ENCODE measurements at places on chromosomes 6 and 20.

- no peak for DNase-seq
These were observed 82.3 kb downstream of the YTHDF1 start for GRCh38 chr20:63133481-63134091.

GRCh38 chr6:56381801-56382251, 134.4 kb upstream of the COL21A1 start:
- DNase-seq = no peak

DNA sequence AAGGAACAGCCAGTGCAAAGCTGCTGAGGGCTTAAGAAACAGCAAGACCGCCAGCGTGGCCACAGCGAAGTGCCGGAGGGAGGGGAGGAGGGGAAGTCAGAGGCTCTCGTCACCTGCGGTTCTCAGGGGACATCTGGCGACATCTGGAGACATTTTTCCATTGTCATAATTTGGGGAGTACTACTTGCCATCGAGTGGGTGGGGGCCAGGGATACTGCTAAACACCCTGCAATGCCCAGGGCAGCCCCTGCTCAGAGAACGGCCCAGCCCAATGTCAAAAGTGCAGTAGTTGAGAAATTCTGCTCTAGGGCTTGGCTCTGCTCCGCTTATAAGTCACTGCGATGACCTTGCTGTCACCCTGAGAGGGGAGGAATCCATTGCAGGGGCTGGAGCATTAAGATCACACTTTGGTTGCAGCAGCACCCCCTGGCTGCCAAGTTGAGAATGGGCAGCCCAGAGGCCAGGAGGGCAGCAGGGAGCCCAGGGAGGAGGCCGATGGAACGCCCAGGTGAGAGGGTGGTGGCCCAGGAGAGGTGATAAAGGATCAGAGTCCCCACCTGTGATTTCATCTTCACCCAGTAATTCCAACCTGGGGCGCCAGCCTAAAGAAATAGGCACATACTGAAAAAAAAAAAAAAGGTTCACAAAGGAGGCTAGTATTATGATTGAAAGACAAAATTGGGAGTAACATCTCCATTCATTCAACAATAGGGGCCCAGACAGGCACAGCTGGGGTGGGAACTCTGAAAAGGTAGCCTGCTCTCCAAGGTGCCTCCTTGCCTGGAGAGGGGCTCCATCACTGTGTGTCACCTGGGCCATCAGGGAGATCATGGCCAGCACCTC, 218.2 kb downstream of the BMP7 start:
- no peak for DNase-seq

DNA sequence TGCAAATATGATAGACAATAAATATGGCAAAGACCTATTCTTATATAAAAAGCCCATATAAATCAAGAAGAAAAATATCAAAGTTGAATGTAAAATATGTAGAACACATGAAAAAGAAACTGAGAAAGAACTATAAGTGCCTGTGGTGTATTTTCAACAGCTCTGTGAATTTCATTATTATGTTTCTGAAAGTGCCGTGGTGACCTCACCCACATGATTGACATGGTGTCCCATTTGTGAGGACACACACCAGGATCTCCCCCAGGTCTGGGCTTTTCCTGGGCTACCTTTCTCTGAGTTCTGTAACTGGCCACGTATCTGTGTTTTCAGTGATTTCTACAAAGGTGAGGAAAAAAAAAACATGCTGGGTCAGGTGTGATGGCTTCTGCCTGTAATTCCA, 86.7 kb downstream of the BMP6 start:
- no peak for DNase-seq

Data from putamen (tissue), 1 donor.